ENCODE measurements at places on chromosomes 5 and 9. TPM values are rescaled to one million over a fixed set of nuclear protein-coding genes. Genes with fewer than 3 reads are reported as not detected.

The FAM151B gene
- total RNA-seq: 1.0 TPM

The UBAP2 gene
- 17.2 TPM for total RNA-seq

The FBP2 gene
- total RNA-seq: not detected

The BTNL3 gene
- not detected for total RNA-seq

The CARD6 gene
- total RNA-seq: 0.11 TPM

DNA sequence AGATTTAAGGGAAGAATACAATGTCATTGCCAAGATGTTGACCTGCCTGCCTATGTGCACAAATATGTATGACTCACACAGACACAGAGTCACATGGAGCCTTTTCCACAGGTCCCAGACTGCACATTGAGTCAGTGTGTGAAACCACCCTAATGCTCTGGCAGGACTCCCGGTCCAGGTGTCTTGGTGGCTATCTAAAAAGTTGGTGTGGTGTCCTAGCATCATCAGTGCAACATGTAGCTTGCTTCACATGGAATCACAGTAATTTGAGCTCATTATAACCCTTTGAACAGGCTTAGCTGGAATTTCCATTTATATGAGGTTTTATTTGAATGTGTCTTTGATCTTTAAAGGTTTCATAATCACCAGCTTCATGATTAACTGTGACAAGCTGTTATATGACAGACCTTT, 10.7 kb downstream of the IFNA5 start:
- H3K27me3 ChIP-seq: peaks cover 21% of the 10 kb centered on the region
- no peak for DNase-seq
- H3K27ac ChIP-seq: no peak overlapping the region
- H3K4me1 ChIP-seq: no peaks in the 10 kb centered on the region

- H3K4me1 ChIP-seq: no peaks in the 10 kb centered on the region
- DNase-seq: no peak
- H3K36me3 ChIP-seq: no peaks in the 10 kb centered on the region
- H3K27ac ChIP-seq: no peak overlapping the region
These were observed 183.6 kb downstream of the PTTG1 start for GRCh38 chr5:160605266-160605665.

- H3K27ac ChIP-seq: no peak overlapping the region
- H3K27me3 ChIP-seq: no peaks in the 10 kb centered on the region
- no peak overlapping the region for H3K4me3 ChIP-seq
- no peaks in the 10 kb centered on the region for H3K4me1 ChIP-seq
- no peaks in the 10 kb centered on the region for H3K36me3 ChIP-seq
These were observed 1097.7 kb upstream of the C9orf72 start for GRCh38 chr9:28671000-28671399.

DNA sequence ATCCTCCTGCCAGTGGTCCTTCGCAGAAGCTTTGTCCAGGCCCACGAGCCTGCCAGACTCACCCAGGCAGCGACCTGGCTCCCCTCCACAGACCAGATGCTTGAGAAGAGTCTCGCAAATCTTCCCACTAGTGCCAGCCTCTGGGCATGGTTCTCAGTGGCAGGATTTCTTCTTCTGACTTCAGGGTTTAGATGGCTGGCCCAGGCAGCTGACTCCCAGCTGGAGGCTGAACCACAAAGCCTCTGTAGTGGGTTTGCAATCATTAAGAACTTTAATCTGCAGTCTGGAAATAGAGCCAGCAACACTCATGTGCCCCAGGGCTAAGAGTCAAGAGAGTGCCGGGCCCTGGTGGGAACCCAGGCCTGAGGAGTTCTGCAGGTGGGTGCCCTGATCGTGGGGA, 90.6 kb upstream of the ICE1 start:
- no peak for DNase-seq
- H3K4me1 ChIP-seq: no peaks in the 10 kb centered on the region
- no peak overlapping the region for H3K4me3 ChIP-seq

DNA sequence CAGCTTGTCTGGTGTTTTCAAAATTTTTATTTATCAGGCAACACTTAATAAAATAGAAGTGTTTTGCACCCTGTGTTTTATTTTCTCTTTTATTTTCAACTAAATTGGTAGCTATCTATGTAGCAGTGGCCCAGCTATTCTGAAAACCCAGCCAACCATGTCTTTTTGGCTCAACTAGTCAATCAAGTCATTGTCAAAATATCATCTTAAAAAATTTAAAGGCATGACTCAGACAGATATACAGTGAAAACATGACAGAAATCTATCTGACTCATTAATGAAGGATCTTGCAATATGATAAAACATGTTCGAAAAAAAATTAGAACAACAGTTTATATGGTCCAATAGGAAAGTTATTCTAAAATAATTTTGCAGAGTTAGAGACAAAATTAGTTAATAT, 75.1 kb downstream of the HSD17B4 start:
- H3K4me3 ChIP-seq: no peak overlapping the region
- no peak overlapping the region for H3K27ac ChIP-seq
- no peaks in the 10 kb centered on the region for H3K27me3 ChIP-seq
- H3K36me3 ChIP-seq: peaks cover 20% of the 10 kb centered on the region
